ENCODE measurements at places on chromosomes 1 and 21.

GRCh38 chr1:23029337-23029736 lies 10.1 kb downstream of the KDM1A start:
- no peak for DNase-seq

DNA sequence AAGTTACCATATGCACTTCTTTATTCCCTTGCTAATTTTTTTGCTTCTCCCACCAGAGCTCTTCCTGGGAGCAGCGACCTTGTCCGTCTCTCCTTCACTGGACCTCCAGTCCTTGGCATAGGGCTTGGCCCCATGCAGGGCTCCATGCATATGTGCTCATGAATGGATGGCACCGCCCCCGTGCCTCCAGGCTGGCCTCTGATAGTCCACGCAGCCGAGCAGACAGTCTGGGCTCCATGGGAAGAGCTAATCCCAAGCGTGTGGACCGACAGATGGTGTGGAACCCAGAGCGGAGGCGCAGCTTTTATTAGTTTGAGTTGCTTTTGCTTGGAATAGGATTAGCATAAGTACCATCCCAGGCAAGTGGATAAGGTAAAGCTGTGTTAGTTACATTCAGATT lies 41.8 kb downstream of the CDCP2 start:
- no peak for DNase-seq

- DNase-seq: peak; percentile 46
Observed at GRCh38 chr1:74771913-74772515, 39.1 kb downstream of the TYW3 start.

DNA sequence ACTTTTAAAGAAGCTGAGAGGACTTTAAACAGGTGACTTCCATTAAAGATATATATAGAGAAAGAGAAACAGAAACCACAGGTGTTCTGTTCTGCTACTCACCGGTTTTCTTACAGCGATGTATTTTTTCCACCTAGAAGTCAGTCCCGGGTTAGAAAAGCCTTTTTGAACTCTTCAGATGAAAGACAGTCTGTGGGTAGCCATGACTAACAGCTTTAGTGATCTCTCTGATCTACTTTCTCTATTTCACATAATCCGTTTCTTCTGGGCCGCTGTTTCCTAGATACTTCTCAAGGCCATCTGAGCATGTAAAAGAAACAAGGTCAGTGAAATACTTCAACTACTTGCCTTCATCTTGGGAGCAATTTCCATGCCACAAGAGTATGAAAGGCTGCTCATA lies 25.1 kb downstream of the WDR64 start:
- peak; percentile 75 for DNase-seq

- DNase-seq: no peak
Observed at GRCh38 chr21:14078746-14079375, 131.9 kb downstream of the LIPI start.

DNA sequence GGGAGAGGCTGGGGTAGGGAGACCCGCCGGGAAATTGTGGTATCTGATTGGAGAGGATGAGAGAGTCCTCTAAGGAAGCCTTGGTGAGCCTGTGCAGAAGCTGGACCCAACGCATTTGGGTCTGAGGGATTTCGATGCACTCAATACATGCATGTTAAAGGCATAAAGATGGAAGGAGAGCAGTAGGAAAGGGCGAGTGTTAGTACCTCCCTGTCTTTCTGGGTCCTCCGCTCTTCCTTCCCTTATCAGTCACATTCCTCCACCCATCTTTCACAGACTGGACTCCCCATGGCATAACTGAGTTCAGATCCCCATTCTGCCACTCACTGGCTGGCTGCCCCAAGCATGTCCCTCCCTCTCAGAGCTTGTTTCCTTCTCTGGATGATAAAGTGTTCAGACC lies 7.3 kb downstream of the RGS16 start:
- DNase-seq: no peak

DNA sequence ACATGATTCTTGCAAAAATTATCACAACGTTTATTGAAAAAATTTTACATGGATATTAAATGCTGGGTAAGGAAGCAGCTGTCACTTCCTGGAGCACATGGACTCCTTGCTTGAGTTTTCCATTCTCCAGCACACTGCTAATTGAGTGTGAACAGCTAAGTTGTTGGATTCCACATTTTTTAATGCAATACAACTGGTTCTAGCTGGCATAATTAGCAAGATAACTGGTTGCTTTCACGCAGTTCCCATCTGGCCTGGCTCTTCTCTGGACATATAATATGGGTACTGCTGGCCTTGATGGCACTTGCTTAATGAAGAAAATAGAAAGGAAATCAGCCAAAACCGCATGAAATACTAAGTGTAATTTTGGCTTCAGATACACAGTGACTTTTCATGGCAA lies 26.6 kb downstream of the RGS21 start:
- no peak for DNase-seq

- DNase-seq: no peak
Observed at GRCh38 chr1:16013908-16014258, 4.0 kb downstream of the HSPB7 start.

- no peak for DNase-seq
Observed at GRCh38 chr1:116001739-116002487, 25.6 kb downstream of the SLC22A15 start.

- DNase-seq: no peak
Observed at GRCh38 chr1:8194481-8195227, 123.3 kb upstream of the SLC45A1 start.
